Activated CD4-positive, alpha-beta memory T cell treated with anti-CD3 and anti-CD28 coated beads for 36 hours (primary cell): ENCODE measurements at places on chromosomes 4 and X.

DNA sequence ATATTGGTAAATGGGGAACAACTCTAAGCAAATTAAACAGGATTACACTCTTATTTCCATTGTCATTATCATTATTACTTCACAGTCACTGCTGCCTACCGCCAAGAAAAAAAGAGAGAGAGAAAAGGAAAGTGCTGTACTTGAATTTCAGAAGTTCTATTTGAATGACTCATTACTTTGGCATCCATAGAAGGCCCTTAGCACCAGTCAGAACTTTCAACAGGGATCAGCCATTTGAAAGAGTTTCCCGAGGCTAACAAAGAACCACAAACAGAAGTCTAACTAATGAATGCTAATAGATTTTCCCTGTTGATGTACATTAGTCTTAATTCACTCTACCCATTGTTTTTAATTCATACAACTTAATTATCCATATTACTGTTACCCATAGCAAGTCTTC lies 116.3 kb downstream of the SHROOM4 start:
- no peak for DNase-seq

- no peak for DNase-seq
Measured at GRCh38 chr4:188341428-188341827, 202.2 kb downstream of the TRIML1 start.

GRCh38 chr4:4256799-4257198 lies 8.8 kb upstream of the TMEM128 start:
- no peak for DNase-seq

- DNase-seq: no peak
Measured at GRCh38 chrX:23937100-23937499, 29.3 kb downstream of the CXorf58 start.

DNA sequence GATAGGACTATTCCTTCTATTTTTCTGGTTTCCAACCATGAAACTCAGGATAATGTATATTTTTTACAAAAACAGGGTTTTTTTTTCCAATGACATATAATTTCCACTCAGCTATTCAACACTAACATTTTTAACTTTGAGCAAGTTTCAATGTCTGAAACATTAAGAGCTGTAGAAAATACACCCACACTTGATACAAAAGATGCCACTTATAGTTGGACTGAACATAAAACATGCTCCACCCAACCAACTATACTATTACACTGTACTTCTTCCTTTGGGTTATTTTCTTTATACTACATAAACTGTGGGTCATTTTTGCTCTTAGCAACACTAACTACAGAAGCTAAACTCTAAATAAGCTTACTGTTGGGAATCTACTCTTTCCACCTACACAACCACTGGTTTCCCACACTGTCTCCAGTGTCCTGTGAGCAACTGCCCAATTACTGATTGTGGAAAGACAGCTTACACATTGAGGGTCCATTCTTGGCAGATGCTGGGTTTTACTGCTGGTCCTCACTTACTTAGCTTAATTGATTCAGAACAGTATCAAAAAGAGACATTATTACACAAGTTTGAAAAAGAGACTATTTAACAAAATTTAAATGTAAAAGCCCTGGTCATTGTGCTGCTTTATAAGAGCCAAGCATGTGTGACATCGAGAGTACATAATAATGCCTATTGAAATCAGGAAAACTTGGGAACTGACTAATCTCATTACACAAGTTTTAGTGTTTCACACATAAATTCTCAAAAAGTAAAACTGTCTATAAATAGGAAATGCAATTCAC lies 6.3 kb downstream of the AMMECR1 start:
- DNase-seq: no peak

DNA sequence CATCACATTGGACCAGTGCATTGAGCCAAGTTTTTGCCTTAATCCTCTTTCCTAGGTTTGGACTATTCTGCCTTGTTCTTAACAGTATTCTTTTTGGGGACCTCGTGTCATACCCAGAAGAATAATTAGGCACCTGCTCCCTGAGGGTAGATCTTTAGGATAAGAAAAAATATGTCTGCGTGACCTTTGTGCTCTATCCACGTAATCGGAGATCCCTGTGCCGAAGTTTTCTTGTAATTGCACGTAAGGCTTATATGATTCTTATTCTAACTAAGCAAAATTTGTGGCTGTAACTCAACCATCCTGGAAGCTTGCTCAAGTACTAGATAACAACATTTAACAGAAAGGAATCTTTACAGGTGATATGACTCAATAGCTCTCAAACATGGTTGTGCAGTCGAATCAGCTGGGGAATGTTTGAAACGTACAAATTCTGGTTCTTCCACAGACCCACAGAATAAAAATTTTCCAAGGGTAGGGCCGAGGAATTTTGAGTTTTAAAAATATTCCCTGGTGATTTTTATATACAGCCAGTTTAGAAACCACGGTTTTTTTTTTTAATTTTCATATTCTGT lies 344.3 kb downstream of the GBA3 start:
- no peak for DNase-seq

DNA sequence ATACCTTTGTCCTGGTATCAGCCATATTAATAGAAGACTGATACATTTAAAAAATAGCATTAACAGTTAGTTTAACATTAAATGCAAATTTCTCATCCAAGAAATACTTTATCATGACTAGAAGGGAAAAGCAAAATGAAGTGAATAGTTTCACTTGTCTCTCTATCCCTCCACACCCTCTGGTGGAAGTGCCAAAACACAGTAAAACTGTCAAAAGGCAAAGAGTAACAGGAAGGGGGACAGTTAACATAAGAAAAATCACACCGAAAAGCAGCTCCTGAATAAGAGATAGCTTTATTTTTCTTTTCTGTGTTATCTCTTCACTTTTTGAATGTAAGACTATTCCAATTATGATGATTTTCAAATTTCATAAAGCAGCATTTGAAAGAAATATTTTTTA lies 187.2 kb downstream of the FBXW7 start:
- no peak for DNase-seq

DNA sequence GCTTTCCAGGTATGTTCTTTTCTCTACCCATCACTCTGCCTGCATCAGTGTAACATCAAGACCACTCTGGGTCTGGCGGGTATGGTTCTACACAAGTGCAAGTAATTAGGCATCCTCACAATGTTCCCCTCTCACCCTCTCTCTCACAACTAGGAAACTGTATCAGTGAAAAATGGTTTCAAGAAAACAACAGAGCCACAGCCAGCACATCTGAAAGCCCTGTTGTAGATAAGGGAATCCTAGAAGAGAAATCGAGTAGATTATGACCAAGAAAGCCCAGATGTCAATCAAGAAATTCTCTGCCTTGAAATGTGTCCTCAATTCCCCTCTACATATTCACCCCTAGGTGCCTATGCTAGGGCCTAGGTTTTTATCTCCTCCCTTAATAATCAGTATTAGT lies 281.3 kb upstream of the ANKRD50 start:
- DNase-seq: no peak

- DNase-seq: no peak
Measured at GRCh38 chr4:117515921-117516320, 430.5 kb upstream of the TRAM1L1 start.

GRCh38 chrX:106397788-106398538 lies 213.8 kb upstream of the RADX start:
- DNase-seq: no peak

- no peak for DNase-seq
Measured at GRCh38 chr4:165368114-165368513, 10.7 kb upstream of the CPE start.

GRCh38 chr4:4685810-4686795 lies 144.3 kb upstream of the STX18 start:
- DNase-seq: no peak

DNA sequence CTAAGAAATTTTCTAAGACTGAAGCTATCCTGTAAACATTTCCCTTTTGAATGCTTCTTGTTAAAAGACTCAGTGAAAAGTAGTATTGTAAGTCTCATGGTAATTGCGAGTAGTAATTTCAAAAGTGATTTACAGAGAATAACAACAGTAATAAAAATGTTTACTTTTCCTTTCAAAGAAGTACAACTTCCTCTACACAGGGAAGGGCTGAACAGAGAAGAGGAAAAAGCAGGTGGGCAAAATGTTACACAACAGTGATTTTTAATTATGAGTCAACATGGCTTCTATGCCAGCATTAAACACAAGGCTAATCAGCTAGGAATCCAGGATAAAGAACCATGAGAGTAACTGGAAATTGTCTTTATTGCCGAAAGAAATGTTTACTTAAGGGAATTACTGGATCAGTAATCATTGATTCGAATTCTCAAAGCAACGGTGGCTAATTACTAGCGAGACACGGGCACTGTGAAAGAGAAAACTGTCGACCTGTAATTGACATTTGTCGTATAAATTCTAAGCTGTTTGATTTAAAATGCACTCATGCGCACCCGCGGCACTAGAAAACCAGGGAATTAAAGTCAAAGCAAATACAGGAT lies 15.4 kb downstream of the UTP3 start:
- DNase-seq: no peak

DNA sequence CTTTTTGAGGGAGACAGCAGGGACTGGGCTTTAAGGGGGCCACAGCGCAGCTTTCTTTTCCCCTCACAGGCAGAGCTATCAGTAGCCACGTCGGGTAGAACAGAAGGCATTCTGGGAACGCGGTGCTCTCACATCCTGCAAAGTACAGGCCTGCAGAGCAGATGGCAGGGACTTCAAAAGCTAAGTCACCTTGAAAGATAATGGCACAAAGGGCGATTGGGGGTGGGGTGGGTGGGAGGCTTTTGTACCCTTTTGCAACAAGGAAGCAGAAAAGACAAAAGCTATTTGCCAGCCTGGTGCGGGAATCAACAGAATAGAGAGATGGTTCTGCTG lies 93.9 kb downstream of the PHKA2 start:
- DNase-seq: no peak

GRCh38 chr4:112219826-112220366 lies 11.7 kb upstream of the AP1AR start:
- DNase-seq: no peak

- DNase-seq: no peak
Measured at GRCh38 chr4:2651546-2651945, 104.6 kb downstream of the TNIP2 start.

DNA sequence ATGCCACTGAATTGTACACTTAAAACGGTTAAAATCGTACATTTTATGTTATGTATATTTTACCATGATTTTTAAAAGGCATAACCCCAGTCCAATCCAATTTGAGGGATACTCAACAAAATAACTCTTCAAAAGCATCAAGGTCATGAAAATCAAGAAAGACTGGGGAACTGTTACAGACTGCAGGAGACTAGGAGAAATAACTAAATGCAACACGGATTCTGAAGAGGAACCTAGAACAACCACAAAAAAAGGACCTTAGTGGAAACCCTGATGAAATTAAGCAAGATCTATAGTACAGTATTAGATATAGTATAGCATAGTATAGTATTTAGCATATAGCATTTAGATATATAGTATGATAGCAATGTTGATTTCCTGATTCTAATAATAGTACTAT lies 26.8 kb downstream of the SH3KBP1 start:
- DNase-seq: no peak

DNA sequence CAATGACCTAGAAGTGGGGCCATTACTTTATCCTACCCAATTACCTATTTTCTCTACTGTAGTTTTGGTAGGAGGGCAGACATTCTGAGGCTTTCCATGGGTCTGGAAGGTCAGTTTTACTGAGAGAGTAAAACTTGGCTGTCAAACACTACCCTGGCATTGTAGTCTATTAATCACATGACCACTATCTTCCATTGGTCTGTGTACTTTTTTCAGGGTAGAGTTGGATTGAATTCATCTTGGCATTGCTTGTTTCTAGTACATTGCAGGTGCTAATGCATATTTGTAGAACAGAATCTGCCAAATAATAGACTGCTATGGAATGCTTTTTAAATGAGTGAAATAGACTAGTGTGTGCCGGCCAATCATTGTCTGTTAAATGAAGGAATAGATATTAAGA lies 271.9 kb downstream of the STIM2 start:
- no peak for DNase-seq

- DNase-seq: no peak
Measured at GRCh38 chrX:110180928-110181310, 137.0 kb downstream of the AMMECR1 start.

DNA sequence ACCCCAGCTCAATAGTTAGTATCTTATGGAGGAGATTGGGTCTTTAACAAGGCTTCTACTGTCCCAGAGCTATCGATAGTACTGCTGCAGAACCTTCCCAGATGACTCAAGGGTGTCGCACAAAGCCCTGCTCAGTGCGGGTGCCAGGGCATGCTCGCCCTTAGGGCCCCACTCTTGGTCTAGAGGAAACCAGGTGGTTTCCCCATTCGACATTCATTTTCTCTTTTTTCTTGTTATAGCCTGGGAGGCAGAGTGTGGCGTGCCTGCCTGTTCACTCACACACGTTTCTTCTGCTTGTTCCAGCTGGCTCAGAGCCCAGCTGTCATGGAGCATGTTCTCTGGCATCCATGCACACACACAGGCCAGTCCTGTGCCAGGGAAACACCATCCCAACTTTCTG lies 144.5 kb downstream of the SMIM20 start:
- peak; percentile 84 for DNase-seq

DNA sequence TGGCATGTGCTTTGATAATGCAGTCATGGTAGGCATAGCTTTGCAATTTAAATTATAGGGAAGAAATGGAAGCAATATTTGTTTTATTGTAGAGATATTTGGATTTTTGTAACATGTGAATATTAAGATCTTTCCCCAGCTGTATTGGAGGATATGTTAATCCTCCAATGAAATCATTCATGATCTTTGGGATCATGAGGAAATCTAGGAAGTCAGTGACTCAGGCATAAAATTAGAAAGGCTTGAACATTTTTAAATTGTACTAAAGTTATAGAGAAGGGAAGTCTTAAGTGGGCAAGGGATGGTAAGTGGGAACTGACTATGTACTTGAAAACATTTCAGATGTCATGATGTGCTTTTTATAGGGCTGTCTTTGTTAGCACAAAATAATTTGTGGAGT lies 46.8 kb downstream of the FIP1L1 start:
- DNase-seq: no peak

DNA sequence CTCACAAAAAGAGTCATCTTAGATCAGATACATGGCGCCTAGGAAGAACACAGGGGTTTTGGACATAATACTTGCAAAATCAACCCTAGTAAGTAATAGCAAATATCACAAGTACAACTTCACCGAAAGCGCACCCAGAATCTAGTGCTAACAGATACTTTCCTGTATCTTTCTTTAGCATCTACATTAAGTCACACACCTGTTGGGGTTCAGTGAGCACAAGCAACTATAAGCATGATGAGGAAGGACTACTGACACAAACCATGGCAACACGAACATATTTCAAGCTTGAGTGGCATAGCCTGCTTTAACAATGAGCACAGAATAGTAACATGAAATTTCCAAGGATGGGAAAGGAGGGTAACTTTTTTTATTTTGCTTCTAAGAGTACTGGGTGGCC lies 116.1 kb downstream of the GPC3 start:
- DNase-seq: no peak

GRCh38 chrX:68121835-68122234 lies 311.5 kb downstream of the OPHN1 start:
- no peak for DNase-seq
